ENCODE measurements at places on chromosomes 12 and 14.

GRCh38 chr14:101351769-101352168, 209.5 kb upstream of the DIO3 start:
- DNase-seq: no peak

- no peak for DNase-seq
These were observed 339.0 kb downstream of the RMST start for GRCh38 chr12:97801471-97802059.

GRCh38 chr12:12598864-12599263, 12.8 kb upstream of the CREBL2 start:
- DNase-seq: no peak

GRCh38 chr12:32918890-32919801, 22.6 kb upstream of the PKP2 start:
- DNase-seq: no peak

DNA sequence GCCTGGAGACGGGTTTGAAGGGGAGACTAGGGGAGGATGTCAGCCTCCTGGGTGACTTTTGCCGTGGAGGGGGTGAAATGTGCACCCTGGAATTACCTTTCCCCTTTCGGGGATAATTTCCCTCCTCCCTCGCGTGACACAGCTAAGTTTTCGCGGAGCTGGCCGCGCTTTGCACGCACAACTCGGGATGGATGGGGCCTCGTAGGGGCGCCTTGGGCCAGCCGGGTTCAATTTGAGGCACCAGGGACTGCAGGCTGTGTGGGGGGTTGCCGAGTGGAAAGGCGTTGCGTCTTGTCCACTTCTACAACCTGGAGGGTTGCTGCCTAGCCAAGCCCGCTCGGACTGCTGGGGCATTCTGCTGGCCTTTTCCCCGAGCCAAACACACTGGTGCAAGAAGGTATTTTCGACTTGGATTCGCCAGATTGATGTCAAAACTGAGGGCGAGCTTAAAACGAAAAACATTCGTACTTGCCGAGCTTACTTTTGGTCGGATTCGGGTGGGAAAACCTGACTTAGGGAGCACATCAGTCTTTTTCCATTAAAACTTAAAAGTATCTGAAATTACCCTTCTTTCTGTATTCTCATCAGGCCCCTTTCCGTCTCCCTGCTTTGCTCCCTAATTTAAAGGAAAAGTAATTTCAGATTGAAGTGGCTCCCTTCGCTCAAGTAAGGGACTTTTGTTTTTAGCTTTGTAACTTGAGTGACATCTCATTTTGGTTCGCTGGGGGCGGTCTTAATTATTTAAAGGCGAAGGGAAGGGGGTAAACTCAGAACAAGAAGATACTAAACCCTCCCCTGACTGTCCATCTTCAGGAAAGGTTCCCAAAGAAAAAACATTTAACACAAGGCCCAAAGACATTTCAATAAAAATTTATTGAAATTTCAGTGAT, 14.3 kb downstream of the TBX3 start:
- no peak for DNase-seq

DNA sequence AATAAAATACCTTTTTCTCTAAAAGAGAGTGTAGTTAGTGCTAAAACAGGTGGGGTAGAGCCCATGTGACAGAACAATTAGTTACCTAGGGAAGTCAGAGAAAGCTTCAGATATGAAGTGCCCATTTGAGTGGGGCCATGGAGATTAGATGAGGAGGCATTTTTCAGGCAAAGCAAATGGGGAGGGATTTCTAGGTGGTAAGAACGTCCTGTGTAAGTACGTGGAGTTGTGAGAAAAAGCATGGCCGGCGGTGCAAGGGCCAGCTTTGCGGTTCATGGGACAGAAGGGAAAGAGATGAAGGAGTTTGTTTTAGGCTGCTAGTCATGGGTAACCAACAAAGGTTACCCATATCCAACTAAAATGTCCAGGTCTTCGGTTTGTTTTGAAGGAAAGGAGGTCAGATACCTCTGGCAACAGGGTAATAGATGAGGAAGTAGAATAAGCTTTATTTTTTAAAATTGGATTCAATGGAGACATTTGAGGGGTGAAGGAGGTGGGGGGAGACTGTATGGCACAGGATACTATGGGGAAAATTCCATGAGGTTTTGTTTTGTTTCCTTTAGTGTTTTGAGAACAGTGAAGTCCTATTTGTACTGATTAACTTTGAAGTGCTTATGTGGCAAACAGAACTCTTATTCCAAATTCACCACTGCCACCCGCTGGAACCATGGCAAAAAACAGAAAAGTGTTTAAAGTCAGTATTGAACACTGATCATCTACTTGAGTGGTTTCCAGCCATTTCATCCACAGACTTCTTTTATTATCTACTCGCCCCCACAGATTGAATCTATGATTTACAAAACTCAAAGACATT, 10.0 kb upstream of the SNRPF start:
- no peak for DNase-seq

GRCh38 chr12:105960319-105961083, 178.3 kb downstream of the NUAK1 start:
- peak; percentile 45 for DNase-seq

GRCh38 chr14:42163136-42163535, 556.5 kb downstream of the LRFN5 start:
- no peak for DNase-seq

GRCh38 chr12:70960484-70960883, 39.9 kb upstream of the PTPRR start:
- DNase-seq: no peak

DNA sequence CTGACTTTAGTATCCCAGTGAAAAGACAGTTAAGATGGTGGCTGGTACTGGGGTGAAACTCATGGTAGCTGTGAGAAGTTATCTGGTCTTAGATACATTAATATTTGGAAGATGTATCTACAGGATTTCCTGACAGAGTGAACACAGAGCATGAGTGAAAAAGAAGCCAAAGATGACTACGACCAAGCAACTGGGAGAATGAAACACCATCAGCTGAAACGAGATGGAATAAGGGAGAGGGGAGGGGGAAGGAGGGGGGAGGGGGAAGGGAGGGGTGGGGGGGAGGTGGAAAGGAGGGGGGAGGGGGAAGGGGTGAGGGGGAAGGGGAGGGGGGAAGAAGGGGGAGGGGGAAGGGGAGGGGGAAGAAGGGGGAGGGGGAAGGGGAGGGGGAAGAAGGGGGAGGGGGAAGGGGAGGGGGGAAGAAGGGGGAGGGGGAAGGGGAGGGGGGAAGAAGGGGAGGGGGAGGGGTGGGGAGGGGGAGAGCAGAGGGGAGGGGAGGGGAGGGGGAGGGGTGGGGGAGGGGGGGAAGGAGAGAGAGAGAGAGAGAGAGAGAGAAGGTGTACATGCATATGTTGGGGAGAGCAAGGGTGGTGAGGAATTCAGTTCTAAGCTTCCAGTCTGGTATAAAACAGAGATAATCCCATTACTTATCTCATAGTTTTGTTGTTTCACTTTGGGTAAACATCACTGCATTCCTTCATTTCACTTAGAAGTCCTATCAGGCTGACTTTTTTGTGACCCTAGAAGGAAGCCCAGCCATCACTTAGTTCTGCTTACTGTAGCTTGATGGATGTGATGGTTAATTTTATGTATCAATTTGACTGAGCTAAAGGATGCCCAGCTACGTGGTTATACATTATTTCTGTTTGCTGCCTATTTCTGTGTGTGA, 73.9 kb downstream of the SPPL3 start:
- no peak for DNase-seq

- no peak for DNase-seq
These were observed 14.9 kb downstream of the SCAF11 start for GRCh38 chr12:45975506-45975905.

- no peak for DNase-seq
These were observed 49.7 kb upstream of the ARHGAP5 start for GRCh38 chr14:32027255-32027939.

- DNase-seq: no peak
These were observed 10.6 kb upstream of the CLEC12A start for GRCh38 chr12:9960590-9960989.

DNA sequence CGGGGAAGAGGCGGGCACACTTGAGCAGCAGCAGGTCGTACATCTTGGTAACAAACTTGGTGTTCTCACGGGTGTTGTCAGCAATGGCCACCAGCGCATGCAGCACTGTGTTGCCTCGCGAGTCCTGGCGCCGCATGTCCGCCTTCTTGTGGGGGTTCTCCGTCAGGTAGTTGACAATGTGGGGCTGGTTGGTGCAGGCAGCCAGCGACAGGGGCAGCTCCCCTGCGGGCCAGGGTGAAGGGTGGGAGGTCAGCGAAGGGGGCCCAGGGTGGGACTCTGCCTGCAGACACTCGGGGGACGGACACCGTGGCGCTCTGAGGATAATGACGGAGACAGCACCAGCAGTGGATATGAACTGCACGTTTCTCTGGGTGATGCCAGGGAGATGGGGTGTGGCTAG, 34.5 kb downstream of the TRPV4 start:
- DNase-seq: no peak

- no peak for DNase-seq
These were observed 992.7 kb upstream of the USP15 start for GRCh38 chr12:61267474-61267873.

GRCh38 chr12:108857158-108857407, 300 bp downstream of the SSH1 start:
- no peak for DNase-seq

DNA sequence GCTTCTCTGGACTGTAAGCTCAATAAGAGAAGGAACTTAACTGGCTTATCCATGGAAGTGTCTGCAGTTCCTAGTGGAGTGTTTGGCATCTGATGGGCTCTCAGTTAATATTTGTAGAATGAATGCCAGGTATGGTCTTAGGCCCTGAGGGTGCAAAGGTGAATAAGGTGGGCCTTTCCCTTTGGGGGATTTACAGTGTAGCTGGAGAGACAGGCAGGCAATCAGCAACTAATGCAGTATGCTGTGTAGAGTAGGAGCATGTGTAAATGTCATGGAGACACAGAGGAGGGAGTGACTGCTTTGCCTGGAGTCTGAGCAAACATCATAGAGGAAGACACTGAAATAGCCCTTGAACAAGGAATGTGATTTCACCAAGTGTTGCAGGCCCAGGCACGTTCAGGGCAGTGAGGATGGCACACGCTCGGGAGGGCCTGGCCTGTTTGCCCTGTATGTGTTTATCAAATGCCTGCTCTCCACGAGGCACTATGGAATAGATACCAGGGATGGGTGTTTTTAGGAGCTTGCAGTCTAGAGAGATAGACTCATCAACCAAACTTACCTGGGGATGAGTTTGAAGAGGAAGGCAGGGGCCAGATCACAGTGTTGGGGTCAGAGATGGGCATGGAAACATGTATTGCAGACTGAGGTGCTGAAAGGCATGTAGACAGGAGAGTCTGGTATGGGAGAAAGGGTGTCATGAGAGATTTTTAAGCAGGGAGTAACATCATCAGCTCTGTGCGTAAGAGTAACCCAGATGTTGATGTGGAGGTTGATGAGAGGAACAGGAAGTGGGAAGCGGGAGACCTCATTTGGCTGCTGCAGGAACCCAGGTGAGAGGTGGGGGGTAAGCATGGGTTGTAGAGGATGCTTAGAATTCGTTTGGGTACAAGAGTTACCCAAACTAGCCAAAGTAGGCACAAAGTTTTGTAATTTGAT, 54.1 kb downstream of the PLXNC1 start:
- no peak for DNase-seq

DNA sequence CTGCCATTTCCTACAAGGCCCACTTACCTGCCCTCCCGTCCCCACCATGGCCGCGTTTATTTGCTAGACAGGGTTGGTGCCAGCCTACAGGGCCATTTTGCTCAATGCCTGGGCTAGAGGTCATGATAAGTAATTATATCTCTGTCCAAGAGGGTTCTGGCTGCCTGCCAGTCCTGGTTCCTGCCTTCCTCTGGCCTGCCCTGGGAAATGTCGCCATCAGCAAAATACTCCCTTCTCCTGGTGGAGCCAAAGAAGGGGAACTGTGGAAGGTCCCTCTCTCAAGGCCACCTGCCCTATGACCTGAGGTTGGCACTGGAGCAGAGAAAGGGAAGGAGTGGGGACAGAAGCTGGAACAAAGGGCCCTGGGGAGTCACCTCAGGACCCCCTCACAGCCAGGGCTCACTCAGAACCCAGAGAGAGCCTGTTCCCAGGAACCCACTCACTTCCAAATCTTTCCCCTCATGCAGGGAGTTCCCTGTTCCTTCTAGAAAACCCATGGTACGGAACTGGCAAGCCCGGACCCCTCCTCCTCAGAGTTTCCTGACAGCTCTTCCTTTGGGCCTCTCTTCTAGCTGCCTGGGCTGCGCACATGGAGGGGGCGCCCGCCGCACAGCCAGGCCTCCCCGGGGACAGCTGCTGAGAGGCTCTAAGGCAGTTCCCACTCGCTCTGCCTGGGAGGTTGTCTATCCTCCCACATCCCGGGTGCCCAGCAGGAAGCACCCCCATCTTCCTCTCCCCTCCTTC, 280.5 kb downstream of the DPF3 start:
- DNase-seq: no peak

DNA sequence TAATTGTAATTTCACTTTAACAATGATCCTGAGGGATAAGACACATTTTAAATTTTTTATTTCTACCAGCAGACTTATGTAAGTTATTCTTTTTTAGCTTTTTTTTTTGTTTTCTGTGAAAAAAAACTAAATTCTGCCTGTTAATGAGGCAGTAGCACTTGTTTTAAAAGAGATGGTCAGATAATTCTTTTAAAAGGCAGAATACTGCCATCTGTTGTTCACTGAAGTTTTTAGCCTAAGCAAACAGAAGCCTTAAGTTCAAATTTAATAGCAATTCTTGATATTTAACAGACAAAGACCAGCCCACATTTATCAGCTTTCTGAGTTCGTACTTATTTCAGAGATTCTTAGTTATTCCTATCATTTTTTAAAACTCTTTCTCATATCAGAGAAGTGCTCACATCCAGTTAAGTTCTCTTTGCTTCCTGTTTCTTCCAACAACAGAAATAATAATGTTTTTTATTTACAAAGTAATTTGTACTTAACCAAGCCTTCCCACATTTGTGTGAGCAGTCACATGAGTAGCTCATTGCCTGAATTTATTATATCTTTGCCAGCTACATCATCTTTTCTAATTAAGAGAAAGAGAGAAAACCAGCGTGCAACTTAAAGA, 93.4 kb upstream of the SLCO1C1 start:
- DNase-seq: peak; percentile 36

DNA sequence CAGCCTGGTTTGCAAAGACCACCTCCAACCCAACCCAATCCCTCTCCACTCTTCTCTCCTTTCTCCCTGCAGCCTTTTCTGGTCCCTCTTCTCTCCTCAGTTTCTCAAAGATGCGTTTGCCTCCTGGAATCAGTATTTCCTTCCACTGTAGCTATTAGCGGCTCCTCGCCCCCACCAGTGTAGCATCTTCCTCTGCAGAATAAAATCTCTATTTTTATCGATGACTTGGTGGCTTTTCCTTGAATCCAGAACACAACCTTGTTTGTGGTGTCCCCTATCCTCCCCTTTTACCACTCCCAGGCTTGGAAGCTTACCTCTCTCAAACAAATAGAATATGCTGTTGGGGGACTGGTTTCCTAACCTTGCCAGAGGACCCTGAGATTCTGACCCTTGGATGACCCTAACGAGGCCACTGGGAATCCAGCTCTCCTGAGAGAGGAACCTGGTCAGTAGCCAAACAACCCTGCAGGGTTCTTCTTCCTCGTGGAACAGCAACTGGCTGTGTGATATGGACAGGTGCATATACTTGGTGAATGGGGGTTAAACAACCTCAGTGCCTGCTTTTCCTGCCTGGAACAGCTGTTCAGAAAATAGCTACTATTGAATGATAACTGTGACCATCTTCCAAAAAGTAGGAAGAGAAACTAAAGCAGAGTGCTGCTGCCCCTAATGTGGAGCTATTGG, 4.4 kb downstream of the WNT1 start:
- no peak for DNase-seq
